ENCODE measurements at places on chromosomes 5 and 9. TPM values are rescaled to one million over a fixed set of nuclear protein-coding genes. Genes with fewer than 3 reads are reported as not detected.

DNA sequence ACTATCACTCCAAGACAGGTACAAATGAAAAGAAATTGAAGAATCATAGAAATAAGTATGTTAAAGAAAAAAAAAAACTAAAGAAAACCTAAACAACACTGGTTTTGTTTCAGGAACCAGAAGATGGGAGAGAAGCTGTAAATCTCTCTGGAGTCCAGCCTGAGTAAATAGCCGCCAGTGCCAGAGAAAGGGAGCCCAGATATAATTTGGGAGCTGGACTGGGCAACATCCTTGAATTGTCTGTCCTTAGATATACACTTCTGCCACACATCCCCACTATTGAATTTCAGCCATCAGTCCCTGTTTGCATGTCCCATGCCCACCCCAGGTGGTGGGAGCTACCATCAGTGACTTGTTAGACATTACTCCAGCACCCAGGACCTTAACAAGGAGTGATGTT, 979.6 kb downstream of the DTWD2 start:
- DNase-seq, result no peak

- peak; percentile 36 for DNase-seq
Measured at GRCh38 chr9:136328622-136329041, 1.3 kb downstream of the GPSM1 start.

GRCh38 chr5:60810438-60811085, 33.5 kb downstream of the ELOVL7 start:
- DNase-seq, result no peak

Gene HNRNPA0
- total RNA-seq, result 8.9 TPM

- DNase-seq, result no peak
Measured at GRCh38 chr9:24011881-24012280, 185.8 kb upstream of the ELAVL2 start.

All from IMR-90 (cell line).